ENCODE measurements at places on chromosomes 6 and 20.

DNA sequence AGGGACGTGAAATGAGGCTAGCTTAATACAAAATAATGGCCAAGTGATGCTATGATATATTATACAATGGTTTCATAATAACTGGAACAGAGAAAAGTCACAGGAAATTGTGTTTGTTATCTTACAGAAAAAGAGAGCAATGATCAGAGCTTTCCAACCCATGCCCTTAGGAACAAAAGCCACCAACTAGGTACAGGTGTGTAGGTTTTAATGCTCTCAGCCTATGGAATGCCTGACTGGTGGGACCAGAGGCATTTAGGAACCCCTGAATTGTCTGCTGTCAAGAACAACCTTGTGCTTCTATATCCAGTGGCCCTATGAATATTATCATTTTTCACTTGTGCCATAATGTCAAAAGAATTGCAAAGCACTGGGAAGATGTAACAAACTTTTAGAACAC is 133.0 kb upstream of the RUNX2 start:
- no peak for DNase-seq

DNA sequence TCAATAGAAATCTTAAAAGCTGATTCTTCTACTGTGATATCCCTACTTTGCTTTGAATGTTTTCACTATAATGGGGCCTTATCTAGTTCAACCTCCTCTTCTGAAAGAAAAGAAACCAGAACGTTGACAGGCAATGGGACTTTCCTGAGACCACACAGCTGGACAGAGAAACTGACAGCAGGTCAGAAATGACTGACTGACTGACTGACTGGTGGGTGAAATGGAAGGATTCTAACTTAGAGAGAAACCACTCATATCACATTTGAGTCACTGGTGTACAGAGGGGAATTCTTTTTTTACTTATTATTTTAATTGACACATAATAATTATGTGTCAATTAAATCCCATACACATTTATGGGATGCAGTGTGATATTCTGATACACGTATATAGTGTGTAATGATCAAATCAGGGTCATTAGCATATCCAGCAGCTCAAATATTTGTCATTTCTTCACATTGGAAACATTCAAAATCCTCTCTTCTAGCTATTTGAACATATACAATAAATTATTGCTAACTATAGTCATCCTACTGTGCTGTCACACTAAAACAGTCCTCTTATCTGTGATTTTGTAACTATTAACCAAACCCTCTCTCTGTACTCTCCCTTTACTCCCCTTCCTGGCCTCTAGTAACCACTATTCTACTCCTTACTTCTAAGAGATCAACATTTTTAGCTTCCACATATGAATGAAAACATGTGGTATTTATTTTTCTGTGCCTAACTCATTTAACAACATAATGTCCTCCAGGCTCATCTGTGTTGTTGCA is 64.8 kb upstream of the NRSN1 start:
- DNase-seq, result no peak

- no peak for DNase-seq
These were observed 259.2 kb downstream of the DLL1 start for GRCh38 chr6:170031684-170032121.

GRCh38 chr6:74755778-74756177 is 450.1 kb downstream of the COL12A1 start:
- no peak for DNase-seq

- no peak for DNase-seq
These were observed 304.1 kb downstream of the LAMA2 start for GRCh38 chr6:129186988-129187387.

GRCh38 chr20:840858-841567 is 7.5 kb downstream of the FAM110A start:
- no peak for DNase-seq

DNA sequence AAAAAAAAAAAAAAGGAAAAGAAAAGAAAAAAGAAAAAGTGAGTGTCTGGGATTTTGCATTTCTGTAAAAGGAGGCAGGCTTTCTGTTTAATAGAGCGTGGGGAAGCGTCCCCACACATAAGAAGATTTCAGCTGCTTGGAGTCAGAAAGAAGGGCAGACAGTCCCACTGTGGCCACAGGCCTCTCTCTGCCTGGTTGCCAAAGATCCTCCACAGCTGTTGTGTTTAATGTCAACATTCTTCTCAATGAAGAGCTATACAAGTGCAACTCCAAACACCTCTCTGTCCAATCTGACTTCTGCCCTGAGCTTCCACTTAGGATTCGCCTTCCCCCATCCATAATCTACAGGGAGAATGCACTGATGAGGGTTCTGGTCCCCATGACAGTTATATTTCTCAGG is 64.3 kb upstream of the MLN start:
- no peak for DNase-seq

DNA sequence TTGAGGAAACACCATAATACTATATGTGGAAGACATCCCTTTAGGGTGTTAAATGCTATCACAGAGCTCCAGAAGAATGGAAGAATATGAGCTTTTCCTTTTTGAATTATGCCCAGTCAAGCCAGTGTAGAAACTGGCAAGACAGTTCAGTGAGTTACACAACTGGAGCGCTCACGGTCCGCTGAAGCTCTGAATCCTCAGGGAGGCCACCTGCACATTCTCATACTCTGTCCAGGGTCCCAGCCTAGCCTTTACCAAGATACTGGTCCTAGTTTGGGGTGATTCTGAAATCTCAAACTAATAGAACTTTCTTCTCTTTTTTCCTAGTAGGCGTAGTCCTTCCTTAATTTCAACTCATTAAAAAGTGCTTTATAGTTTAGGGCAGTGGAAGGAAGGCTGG is 51.3 kb downstream of the ALDH8A1 start:
- no peak for DNase-seq

GRCh38 chr20:45323731-45324130 is 15.6 kb upstream of the MATN4 start:
- DNase-seq, result no peak

All from stimulated activated CD4-positive, alpha-beta T cell treated with anti-CD3 and anti-CD28 coated beads, Interleukin-2, amount 100 ng/mL, for 24 hours (primary cell).